ENCODE measurements at places on chromosomes 2 and 18.

- no peak for DNase-seq
Measured at GRCh38 chr2:120596191-120596811, 139.4 kb upstream of the GLI2 start.

GRCh38 chr2:27655155-27655951 is 8.1 kb downstream of the SUPT7L start:
- DNase-seq, result no peak

DNA sequence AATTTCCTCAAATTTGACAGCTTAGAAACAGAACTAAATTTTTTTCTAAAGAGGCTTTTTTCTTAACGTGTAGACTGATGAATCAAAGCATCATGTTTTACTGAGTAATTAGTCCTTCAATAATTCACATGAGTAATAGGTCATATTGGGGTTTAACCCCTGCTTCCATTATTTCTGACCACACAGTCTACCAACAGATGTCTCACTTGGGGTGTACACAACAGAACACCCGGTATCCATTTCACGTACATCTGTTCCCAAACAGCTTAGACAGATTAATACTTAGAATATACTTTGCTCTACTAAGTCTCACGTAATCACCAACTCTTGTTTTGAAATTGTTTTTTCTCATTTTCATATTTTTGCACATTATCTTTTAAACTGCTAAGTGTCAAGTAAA is 14.8 kb downstream of the CERKL start:
- no peak for DNase-seq

GRCh38 chr2:151379169-151379568 is 21.8 kb downstream of the TNFAIP6 start:
- no peak for DNase-seq

DNA sequence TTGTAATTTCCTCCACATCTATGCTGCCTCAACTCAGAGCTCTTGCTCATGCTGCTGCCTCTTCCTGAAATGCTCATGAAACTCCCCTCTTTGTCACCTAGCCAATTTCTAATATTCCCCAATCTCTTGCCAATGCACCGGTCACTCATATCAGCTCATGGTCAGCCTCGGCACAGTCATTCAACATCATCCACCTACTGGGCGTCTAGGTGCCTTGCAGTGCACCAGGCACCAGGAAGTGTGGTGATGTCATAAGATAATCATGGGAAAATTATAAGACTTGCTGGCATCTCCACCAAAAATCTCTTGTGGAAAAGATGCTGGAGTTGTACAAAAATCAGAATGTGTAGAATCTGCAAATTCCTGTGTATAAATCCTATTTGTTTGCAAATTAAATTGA is 52.6 kb upstream of the RAB27B start:
- DNase-seq, result no peak

DNA sequence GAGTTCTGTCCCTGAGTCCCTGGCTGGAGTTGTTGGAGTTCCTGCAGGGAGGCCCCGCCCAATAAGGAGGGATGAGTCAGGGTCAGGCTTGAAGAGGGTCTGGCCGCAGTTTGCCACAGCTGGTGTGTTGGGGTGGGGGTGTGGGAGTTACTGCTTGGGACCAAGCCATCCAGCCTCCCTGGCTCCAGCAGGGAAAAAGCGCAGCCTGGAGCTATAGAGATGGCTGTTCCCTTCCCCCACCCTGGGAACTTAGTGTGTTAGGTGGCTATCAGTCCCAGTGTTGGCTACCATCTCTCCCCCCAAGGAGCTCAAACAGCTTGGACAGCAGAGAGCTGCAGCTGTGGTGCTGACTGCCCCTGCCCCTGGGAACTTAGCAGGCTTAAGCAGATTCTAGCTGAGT is 13.2 kb upstream of the TANK start:
- no peak for DNase-seq

GRCh38 chr2:231199219-231199618 is 788 bp downstream of the ARMC9 start:
- no peak for DNase-seq

GRCh38 chr2:105357122-105357521 is 19.8 kb downstream of the C2orf49 start:
- no peak for DNase-seq

- no peak for DNase-seq
Measured at GRCh38 chr18:12895626-12896025, 11.6 kb upstream of the PTPN2 start.

- no peak for DNase-seq
Measured at GRCh38 chr2:137939026-137939425, 25.2 kb upstream of the HNMT start.

DNA sequence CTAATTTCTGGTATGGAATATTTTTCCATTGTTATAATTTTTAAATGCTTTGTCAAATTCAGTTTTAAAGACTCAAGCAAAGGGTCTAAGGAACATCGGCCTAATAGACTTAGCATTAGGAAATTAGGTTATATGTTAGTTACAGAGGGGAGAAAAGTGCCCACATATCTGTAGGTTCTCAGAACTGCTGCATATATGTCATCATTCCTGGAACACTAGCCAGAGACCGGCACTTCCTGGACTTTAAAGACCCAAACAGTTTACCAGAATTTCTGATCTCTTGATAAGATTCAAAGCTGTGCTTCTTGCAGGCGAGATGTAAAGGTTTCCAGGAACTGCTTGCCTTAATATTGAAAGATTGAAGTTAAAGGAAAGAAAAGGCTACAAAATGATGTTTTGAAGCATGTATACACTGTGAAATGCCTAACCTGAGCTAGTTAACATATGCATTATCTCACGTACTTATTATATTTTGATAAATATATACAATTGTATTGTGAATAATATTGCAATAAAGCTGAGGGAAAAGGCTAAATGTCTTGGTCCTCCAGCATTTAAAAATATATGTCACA is 993.6 kb downstream of the LRP1B start:
- DNase-seq, result no peak

DNA sequence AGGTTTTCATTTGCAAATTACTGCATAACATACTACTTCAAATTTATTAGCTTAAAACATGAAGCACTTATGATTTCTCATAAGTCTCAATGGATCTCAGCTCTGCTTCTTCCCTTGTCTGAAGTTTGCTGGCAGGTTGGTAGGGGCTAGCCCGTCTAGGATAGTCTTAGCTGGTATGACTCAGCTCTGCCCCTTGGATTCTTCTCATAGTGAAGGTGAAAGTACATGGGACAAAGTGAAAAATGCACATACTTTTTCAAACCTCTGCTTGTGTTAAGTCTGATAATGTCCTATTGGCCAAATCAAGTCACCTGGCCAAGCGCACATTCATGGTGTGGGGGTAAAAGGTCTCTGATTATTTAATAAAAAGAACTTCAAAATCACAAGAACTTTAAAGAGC is 184.8 kb upstream of the VWC2L start:
- DNase-seq, result no peak

GRCh38 chr18:37396971-37397720 is 168.5 kb downstream of the CELF4 start:
- DNase-seq, result no peak

DNA sequence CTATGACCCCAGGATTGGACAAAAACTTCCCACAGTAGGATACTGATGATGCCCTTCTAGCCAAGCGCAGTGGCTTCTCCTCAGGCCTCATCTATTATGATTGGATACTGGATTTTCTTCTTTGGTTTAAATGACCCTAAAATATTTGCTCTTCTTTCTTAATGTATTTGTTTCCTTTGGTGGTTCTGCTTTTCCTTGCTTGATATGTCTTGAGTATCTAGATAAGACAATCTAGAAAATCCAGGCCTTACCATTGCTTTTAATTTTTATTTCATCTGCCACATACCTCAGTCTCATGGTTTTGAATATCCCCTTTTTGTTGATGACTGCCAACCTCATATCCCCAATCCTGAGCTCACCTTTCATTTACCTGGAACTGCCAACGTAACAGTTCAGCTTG is 35.6 kb downstream of the OTOF start:
- no peak for DNase-seq

DNA sequence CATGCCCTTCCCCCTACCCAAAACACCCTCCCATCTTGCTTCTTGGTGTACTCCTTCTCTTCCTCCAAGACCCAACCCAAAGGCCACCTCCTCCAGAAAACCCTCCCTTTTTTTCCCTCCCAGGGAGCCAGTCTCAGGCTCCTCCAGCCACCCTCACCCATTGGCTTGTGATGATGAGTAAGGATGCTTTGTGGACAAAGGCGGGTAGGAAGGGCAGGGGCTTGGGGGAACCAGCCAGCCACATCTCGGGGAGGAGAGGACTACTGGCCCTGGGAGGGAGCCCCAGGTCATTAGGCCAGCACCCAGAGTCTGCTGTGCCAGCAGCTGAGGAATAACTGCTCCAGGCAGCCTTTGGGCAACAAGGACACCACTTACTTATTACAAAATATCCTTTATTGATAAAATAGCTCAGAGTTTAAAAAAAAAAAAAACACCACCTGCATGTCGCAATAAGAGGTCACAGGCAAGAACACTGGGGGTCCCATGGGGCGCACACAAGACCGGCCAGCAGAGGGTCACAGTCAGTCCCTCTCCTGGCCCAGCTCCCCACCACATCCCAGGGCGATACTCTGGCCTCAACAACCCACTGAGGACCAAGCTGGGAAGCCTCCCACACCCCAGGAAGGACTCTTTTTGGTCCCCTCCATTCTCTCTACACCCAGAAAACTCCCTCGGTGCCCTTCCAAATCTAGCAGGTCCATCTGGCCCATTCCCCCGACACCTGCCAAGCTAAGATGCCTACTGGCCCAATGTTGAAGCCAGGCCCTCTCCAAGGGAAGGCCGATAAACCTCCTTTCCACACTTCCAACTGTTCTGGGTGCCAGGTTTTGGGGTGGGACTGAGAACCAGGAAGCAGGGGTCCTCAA is 3.6 kb downstream of the ADRA2B start:
- DNase-seq, result no peak

DNA sequence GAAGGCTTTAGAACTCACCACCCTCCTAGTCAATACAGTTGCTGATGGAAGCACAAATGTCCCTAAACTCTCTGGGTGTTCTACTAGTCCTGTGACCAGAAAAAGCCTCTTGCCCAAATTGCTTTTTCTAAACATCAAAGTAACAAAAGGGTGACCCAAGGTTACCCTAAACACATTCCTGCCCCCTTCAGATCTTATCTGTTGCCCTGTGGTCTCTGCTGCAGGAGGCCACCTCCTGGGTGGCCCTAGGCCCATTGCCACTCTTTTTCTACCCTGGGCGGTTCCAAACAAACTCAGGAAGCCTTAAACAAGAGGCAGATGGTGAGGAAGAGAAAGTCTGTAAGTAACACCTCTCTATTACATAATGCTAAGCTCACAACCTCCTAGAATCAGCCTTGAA is 3.3 kb downstream of the RNF152 start:
- no peak for DNase-seq

GRCh38 chr2:233855345-233855744 is 1.0 kb upstream of the HJURP start:
- no peak for DNase-seq
